WTC11 (cell line): ENCODE measurements at places on chromosomes 1 and 21.

DNA sequence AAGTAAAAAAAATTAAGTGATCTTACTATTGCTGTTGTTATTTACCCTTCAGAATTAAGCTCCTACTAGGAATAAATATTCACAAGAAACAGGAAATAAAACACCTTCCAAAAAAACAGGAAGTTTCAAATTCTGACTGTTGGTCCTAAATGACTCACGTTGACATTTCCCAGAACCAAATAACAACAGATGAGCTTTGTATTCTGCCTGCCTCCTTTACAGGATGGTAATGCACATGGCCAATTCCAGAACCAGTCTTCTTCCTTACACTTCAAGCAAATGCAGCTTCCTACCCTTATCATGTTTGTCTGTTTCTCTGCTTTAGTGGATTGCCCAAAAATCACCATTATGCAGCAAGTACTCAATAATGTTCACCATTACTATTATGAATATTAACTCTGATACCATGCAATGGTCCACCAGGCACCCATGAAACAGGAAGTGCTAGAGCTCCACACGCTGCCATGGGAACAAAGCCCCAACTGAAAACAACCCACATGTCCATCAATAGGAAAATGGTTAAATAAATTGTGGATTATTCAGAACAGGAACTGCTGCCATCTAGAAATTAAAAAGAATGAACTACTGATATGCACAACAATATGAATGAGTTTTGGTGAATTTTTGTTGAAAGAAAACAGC lies 8.9 kb downstream of the CASP9 start:
- DNase-seq, result no peak

DNA sequence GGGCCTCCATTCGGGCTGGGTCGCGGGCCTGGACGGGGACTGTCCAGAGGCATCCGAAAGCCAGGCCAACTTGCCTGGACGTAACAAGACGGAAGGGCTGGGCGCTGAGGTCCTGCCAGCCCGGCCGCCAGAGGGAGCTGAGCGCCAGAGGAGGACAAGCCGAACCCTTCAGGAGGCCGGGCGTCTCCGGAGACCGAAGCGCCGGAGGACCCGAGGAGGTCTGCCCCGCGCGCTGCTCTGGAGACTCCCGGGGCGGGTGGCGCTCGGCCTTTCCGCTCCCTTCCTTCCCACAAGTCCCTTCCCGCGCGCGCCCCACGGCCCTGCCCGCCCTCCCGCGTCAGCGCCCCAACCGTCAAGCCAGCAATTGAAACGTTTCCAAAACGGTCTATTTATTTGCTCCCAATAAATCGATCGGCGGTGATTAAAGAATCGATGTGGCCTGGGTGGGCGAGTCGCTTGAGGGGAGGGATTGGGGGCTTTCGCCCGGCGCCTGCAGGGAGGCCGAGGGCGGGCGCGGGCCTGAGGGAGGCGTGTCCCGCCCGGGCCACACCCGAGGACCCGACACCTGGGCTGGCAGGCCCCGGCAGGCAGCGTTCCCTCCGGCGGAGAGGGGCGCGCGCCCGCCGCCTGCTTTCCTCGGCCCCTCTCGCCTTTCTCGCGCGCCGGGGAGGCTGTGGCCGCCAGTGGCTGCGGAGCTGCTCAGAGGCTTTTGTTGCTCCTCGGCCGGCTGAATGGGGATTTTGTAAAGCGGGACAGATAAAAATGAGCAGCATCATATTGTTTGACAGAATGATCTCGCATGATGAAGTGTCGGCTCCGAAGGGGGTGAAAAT lies 5.2 kb upstream of the FOXD3 start:
- peak; percentile 96 for DNase-seq

DNA sequence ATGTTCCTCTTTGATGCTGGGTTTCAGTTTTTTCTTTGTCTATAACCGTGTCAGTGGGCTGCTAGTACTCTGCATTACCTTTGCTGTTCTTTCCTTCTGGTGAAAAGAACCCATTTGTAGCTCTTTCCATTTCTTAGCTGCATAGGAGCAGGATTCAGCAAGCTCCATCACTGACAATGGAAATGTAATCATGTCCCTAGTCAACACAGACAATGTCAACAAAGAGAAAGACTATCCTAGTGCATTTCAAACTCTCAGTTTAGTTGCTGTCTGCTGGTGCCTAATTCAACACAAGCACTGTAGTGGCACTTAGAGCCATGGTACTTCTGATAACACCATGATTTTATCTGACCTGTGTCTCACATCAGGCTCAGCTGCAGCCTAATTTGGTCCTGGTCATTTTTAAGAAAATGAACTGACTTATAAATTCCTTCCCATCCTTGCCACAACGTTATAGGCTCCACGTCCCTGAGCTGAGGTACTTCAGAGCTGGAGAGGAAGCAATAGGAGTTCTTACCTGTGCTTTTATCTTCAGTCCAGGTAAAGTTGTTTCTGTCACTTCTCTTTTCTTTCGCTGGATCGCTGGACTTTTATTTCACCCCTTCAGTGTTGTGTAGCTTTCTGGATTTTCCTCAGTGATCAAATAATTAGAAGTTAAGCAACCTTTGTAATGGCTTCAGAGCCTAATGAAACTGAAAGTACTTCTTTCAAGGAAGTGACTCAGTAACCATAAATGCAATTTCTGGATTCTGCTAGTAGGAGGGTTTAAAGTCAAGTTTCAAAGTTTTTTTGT lies at the start of gene GBP3:
Gene GBP3 (minus strand): TSS at position 700 of the 793 bp plus-strand sequence. CDS start 2,145 bp downstream, outside the sequence.
- no peak for DNase-seq

DNA sequence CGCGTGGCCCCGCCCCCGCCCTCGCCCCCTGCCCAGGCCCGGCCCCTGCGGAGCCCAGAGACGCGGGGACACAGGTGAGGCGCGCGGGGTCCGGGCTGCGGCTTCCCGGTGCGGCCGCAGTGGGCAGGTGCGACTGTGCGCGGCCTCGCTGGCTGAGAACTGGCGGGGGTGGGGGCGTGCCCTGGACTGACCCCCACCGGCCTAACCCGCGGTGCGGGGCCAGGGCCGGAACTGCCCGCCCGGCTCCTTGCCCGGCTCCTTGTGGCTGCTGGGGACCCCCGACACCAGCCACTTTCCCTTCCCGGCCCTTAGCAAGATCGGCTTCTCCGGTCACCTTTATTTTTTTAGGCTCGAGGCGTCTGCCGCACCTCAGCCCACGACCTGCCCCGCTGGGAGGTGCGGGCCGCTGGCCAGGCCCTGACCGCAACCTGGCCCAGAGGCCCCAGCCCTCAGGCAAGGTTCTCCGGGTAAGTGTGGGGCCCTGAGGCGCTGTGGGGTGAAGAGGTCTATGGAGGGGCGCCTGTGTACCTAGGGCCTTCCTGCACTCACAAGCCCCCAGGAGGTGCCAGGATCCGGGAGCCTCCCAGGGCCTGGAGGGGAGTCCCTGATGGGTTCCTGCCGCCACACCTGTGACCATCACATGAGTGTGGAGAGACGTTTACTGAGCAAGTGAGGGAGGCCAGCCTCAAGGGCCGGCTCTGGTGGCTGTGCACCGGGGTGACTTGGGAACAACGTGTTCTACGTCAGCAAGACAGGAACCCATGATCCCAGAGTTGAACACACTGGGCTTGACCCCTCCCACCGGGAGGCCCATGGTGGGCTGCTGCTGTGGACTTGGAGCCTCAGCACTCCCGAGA lies at the start of gene SMIM1:
Gene SMIM1 (plus strand): TSS at position 35 of the 857 bp plus-strand sequence. CDS start 2,625 bp downstream, outside the sequence.
- no peak for DNase-seq

- DNase-seq, result peak; percentile 14
Measured at GRCh38 chr21:15057285-15057684, 7.5 kb downstream of the NRIP1 start.

DNA sequence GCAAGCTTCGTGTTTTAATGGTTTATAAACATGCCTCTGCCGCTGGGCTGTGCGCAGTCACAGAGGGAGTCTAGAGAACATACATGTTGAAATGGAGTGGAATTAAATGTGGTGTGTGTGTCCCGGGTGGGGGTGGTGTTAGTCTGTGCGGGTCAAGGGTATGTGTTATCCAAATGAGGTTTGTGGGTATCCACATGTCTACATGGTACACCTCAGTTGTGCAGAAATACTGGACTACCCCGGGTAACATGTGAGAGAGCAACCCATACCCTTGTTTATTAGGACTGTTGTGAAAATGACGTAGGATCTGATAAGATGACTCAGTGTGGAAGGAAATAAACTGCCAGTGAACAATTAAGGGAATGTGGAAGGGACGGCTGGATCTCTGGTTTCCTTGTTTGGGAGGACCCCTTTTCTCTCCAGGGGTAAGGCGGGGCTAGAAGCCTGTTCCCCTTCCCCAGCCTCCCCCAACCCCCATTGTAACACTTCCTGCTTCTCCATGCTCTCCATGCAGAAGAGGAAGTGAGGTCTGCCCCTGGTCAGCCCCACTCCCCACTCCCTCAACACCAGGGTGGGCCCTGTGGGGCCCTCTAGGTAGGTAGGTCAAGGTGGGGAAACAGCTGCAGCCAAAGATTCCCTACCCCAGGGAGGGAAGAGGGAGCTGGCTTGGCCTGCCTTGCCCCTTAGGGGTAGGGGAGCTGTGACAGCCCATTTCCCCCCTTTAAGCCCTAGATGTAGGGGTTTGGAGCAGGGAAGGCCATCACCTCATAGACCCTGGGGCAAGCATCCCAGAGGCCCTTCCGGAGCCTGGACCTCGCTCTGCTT lies 690 bp downstream of the EPS8L3 start:
- DNase-seq, result no peak
